LHCN-M2 (cell line): ENCODE measurements at places on chromosomes 1 and 21.

GRCh38 chr1:160410406-160411005 lies 10.1 kb downstream of the VANGL2 start:
- DNase-seq = no peak

DNA sequence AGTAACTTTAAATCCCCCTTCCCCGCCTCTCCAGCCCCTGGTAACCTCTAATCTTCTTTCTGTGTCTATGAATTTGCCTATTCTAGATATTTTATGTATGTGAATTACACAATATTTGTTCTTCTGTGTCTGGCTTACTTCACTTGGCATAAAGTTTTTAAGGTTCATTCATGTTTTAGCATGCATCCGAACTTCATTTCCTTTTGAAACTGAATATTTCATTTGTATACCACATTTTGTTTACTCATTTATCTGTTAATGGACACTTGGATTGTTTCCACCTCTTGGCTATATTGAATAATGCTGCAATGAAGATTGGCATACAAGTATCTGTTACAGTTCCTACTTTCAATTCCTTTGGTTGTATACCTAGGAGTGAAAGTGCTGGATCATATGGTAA lies 205.3 kb downstream of the TM2D1 start:
- DNase-seq = no peak

DNA sequence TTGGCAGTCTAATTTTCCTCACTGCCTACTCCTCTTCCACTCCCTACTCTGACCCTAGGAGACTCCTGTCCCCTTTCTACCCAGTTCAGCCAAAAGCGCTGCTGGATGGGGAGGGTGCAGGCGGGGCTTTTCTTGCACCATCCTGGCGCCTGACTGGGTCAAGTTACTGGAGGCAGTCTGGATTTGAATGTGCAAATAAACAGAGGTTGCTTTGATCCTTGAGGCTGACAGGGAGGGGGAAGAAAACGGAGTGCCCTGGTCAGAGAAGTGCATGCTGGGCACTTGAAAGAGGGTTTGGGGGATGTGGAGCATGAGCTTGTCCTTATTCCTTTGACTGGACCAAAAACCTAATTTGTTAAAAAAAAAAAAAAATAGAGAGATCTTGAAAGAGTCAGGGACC lies 76.8 kb upstream of the SOX13 start:
- DNase-seq = no peak

- DNase-seq = peak; percentile 99
Measured at GRCh38 chr1:153598309-153599172, 14.4 kb downstream of the S100A16 start.

GRCh38 chr21:26818906-26819305 lies 26.3 kb downstream of the ADAMTS1 start:
- DNase-seq = no peak

GRCh38 chr1:96845464-96845863 lies 123.9 kb downstream of the PTBP2 start:
- DNase-seq = peak; percentile 32

- no peak for DNase-seq
Measured at GRCh38 chr1:35576061-35576765, 3.1 kb downstream of the TFAP2E start.

DNA sequence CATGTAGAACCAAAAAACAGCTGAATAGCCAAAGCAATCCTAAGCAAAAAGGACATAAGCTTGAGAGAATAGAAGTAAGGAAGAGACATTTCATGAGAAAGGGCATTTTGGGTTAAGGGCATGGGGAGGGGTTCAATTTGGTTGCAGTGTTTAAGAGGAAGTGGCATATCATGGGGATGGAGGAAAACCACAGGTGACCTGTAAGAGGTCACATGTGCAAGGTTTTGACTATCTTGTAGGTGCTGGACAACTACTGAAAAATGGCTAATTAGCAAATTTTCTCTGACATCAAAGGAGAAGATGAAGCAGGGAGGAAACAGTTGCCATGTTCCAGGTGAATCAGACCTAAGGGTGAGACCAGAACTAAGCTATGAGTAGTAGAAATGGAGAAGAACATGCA lies 31.3 kb upstream of the ROR1 start:
- DNase-seq = no peak

DNA sequence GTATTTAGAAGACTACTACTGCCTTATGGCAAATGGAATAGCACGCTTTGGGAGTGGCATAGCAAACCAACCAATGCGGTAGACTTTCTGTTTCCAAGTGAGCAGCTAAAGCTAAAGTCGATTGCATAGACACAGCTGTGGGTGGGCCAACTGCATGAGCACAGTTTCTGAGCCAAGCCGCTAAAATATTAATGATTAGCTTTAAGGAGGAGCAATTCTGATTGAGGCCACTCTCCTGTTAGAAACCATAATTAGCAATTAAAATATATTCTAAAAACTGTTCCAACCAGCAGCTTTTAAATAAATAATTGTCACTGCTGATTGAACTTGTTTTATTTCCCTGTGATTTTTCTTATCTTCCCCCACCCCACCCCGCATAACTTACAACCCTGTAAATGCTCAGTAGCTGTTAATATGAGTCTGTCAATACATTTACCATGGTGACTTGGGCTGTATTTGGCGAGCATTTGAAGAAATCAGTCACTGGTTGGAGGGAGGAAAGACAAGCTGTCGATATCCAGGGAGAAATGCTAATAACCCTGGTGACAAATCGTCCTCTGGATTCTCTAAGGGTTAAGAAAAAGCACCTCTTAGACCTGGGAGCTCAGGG lies 32.2 kb downstream of the RNF220 start:
- no peak for DNase-seq

- no peak for DNase-seq
Measured at GRCh38 chr1:224392411-224393249, 36.0 kb downstream of the CNIH4 start.

DNA sequence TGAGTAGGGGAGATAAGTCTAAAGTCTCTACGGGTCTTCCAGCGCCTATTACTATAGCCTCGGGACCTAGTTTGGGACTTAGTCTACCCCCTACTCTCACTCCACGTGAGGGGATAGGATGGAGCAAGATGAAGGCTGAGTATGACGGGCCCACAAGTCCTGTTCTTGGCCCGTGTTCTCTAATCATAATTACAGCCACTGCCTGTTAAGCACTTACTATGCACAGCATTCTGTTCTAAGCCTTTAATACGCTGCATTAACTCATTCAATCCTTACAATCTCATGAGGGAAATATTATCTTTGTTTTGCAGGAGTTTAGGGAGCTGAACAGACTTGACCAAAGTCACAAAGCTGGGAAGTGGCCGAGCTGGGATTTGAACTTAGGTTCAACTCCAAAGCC lies 23.9 kb upstream of the EPB41 start:
- DNase-seq = no peak

GRCh38 chr1:160130939-160131338 lies 15.4 kb downstream of the ATP1A2 start:
- DNase-seq = no peak

GRCh38 chr1:1202831-1203560 lies 3.4 kb downstream of the TNFRSF18 start:
- no peak for DNase-seq

GRCh38 chr1:112583366-112583765 lies 35.6 kb downstream of the ST7L start:
- no peak for DNase-seq

- DNase-seq = peak; percentile 73
Measured at GRCh38 chr1:45272913-45273371, 53.8 kb upstream of the HPDL start.
